ENCODE measurements at places on chromosomes 2 and 18.

GRCh38 chr2:10890706-10891270 lies 20.9 kb upstream of the KCNF1 start:
- DNase-seq: no peak

DNA sequence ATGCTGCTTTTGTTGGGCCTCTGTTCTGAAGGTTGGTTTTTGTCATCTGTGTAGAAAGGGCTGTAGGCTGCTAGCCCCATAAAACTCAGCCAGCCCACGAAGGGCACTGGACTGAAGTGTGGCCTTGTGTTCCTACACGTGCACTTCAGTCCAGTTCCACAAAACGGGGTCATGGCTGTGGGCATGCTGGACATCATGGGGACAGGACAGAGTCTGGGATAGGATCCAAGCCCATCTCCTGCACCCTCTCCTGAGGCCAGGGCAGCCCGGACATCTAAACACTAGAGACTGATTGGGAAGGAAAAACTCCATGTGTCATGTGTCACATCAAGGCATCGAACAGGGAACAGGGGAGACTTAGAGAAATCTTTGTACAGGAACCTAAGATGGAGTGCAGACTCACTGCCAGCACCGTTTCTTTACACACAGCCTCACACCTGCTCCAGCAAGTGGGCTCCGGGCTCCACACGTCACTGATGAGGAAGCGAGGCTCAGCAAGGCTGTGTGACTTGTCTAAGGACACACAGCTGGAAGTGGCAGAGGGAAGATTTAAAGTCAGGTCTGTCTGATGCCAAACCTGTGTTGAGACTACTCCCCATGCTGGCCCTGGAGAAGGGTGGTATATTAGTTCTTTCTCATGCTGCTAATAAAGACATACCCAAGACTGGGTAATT lies 74.8 kb upstream of the BCL2L11 start:
- DNase-seq: no peak

- DNase-seq: no peak
These were observed 294.9 kb downstream of the DYSF start for GRCh38 chr2:71748227-71748626.

- no peak for DNase-seq
These were observed 8.8 kb upstream of the NAB1 start for GRCh38 chr2:190640117-190640516.

DNA sequence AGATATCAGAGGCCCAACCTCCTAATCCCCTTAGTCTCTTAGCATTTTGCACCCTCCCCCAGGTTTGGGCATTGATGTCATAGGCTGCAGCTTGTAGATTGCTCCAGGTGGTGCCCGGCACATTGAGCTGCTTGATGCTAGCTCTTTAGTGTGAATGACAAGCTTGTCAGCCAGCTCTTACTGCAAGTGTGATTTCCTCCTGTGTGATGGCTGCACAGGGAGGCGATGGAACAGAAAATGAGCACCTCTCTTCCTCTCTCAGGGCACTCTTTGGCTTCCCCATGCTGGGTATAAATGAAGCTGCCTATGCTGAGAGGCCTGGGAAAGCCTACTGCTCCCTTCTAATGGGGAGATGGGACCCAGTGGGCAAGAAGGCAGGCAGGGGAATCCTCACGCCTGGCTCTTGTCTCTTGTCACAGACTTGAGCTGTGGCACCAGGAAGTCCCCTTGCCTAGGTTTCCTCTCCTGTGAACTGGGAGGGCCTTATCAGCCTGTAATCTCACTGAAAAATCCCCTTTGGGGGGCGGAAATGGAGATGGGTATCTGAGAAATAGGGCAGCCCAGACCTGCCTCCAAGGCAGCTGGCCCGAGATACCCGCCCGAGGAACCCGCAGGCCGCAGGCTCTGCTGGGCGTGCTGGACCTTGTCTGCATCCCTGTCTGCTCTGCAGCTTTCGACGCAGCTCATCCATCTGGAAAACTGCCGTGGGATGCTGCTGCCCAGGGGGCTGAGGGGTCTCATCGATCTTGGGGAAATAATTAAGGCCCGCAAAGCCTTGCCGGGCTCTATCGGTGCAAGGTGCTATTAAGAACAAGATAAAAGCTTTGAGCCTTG lies 163.5 kb upstream of the CXCR4 start:
- no peak for DNase-seq

DNA sequence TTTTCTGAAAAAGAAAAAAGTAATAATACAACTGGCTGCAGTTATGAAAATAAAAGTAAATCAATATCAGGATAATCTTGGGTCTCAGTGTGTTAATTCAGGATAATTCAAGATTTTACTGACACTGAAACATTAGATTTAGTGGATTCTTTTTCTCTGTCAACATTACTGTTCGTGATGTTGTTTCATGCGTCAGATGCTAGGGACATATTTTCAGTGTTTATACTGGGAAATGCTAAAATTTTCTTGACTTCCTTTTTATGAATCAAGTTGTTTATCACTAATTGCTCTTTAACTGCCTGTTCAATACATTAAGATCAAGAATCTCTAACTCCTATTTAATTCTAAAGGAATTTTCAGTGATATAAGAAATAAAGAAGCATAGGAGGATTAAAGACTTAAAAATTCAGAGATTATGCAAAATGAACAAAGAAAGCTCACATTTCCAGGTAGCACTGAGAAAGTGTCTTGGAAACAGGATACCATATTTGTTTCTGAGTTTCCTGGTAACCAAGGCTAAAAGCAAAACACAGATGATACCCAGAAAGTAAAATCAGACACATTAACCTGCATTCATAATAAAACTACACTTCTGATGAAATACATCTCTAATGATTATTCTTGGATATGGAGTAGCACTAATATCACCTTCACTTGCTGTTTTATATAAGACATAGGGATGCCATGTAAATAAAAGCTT lies 174.0 kb downstream of the ARL4C start:
- no peak for DNase-seq

Data from SIG-M5 (cell line).